ENCODE measurements at places on chromosomes 16 and 17.
A peak's percentile ranks its signal among the peaks of the same experiment; 100 is the strongest.

- no peak for DNase-seq
Measured at GRCh38 chr17:80243526-80244433, 16.9 kb upstream of the RNF213 start.

DNA sequence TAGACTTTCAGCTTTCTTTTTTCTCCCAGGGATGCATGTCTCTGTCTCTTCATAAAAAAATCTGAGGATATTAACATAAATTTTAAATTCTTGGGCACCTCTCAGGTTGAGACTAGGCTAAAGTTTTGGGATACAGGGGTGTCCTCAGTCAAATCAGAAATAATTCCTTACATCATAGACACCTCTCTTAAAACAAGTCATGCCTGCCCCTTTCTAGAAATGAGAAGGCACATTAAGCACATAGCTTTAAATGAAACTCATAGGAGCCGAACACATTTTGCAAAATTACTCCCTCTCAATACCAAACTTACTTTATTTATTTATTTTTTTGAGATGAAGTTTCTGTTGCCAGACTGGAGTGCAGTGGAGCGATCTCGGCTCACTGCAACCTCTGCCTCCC lies 67.3 kb upstream of the BCAR1 start:
- DNase-seq = no peak

- no peak for DNase-seq
Measured at GRCh38 chr17:78450696-78451345, 72.4 kb downstream of the PGS1 start.

DNA sequence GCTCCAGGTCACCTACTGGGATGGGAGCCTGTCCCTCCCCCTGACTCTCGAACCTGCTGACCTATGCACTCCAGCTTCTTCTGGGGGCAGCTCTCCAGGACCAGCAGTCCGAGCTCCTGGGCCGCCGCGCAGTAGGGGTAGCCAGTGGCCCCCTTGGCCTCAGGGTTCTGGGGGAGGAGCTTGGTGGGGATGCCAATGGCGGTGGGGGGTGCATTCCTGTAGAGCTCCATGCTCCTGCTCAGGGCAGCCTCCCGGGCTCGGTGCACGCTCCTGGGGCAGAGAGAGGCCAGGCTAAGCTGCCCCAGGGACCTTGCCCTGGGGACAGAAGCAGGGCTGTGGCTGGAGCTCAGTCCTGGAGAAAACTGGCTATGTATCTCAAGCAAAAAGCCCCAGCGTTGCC lies 7.7 kb upstream of the SPATA2L start:
- DNase-seq = no peak

- DNase-seq = peak; percentile 17
Measured at GRCh38 chr17:56653877-56654276, 60.4 kb downstream of the NOG start.

- no peak for DNase-seq
Measured at GRCh38 chr16:51134876-51135275, 16.2 kb downstream of the SALL1 start.

DNA sequence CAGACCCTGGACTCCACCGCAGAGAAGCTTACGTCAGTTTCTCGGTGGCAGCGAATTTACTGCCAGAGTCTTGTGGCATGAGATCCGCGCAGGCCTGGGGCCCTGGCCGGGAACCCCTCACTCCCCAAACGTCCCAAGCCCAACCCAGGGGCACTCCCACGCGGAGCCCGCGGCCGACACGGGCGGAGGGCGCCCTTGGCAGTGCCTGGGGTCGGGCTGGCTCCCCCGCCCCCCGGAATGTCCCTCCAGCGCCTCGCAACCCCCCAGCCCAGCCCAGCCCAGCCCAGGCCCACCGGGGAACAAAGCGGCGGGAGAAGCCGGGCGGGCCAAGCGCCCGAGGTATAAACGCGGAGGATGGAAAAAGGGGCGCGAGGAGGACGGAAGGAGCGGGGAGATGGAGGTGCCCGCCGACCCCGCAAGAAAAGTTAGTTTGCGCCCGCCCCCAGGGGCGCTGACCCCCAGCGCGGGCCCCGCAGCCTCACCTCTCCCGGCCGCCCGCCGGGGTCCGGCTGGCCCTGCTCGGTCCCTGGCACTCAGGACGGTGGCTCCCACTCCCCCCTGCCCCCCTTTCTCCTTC lies 330 bp downstream of the CASKIN2 start:
- DNase-seq = no peak

DNA sequence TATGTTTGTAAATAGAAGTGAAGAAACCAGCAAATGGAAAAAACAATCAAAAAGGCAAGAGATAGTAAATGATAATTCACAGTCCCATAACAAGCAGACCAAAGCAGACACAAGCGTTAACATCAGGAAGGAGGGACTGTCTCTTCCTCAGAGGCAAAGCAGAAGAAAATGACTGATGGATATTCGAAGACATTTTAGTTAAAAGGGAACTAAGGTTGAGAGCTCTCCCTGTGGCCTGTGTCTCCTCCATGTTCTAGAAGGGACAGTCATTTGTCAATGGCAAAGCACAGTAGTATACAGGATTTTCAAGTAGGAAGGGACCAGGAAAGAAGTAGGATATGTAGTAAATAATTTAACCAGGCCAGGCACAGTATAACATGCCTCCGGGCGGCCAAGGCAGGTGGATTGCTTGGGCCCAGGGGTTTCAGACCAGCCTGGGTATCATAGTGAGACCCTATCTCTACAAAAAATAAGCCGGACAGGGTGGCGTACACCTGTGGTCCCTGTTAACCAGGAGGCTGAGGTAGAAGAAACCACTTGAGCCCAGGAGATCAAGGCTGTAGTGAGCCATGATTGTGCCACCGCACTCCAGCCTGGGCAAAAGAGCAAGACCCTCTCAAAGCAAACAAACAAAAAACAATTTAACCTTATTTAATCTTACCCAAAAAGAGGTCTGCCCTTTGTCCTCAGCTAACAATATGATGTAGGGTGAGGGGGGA lies 3.7 kb downstream of the ZDHHC7 start:
- DNase-seq = no peak

- DNase-seq = peak; percentile 22
Measured at GRCh38 chr16:50265260-50265659, 1.1 kb upstream of the ADCY7 start.

DNA sequence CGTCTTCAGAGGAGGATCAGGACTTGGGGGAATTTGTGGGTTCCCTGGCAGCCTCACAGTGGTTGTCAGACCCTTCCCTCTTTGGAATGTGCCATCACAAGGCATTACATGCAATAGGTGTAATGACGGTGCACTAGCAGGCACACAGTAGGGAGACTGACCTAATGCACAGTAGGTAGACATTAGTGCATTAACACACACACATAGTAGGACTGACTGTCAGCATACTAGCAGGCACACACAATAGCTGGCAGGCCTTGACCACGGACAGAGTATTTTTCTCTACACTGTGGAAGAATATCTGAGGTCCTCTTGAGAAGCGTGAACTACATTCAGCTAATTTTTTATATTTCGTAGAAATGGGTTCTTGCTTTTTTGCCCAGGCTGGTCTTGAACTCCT lies 10.9 kb upstream of the UBALD2 start:
- DNase-seq = no peak

- no peak for DNase-seq
Measured at GRCh38 chr16:64276646-64277045, 845.2 kb downstream of the CDH11 start.

- DNase-seq = no peak
Measured at GRCh38 chr17:42774066-42774745, 957 bp downstream of the VPS25 start.

GRCh38 chr17:9371019-9371418 lies 204.6 kb downstream of the STX8 start:
- no peak for DNase-seq

- DNase-seq = no peak
Measured at GRCh38 chr17:67594115-67594880, 123.4 kb upstream of the NOL11 start.

- no peak for DNase-seq
Measured at GRCh38 chr16:30096862-30097563, 1.0 kb upstream of the YPEL3 start.

- no peak for DNase-seq
Measured at GRCh38 chr16:29641561-29641960, 21.5 kb upstream of the SPN start.

- DNase-seq = no peak
Measured at GRCh38 chr17:27915709-27916108, 22.5 kb upstream of the LYRM9 start.

GRCh38 chr17:4599505-4600281 lies 15.4 kb downstream of the SMTNL2 start:
- no peak for DNase-seq

- peak; percentile 83 for DNase-seq
Measured at GRCh38 chr16:68528686-68529379, 10.3 kb upstream of the ZFP90 start.

DNA sequence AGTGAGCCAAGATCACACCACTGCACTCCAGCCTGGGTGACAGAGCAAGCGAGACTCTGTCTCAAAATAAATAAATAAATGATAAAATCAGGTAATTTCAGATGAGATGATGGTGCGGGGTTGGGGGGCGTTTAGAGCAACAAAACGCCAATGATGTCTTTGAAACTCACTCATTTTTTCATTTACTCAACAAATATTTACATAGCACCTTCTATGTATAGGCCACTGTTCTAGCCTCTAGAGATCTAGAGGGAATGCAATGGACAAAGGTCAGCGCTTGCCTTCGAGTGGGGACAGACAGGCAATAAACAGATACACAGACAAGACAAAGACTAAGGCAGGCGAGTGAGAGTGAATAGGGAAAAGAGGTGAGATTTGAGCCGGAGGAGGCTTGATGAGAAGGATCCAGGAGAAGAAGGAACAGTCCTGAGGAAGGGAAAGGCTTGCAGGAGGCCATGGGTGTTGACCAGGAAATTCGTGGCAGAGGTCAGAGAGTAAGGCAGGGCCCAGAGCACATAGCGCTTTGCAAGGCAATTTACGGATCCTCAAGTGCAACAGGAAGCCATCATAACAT lies 14.1 kb downstream of the ALDH3A1 start:
- DNase-seq = no peak

DNA sequence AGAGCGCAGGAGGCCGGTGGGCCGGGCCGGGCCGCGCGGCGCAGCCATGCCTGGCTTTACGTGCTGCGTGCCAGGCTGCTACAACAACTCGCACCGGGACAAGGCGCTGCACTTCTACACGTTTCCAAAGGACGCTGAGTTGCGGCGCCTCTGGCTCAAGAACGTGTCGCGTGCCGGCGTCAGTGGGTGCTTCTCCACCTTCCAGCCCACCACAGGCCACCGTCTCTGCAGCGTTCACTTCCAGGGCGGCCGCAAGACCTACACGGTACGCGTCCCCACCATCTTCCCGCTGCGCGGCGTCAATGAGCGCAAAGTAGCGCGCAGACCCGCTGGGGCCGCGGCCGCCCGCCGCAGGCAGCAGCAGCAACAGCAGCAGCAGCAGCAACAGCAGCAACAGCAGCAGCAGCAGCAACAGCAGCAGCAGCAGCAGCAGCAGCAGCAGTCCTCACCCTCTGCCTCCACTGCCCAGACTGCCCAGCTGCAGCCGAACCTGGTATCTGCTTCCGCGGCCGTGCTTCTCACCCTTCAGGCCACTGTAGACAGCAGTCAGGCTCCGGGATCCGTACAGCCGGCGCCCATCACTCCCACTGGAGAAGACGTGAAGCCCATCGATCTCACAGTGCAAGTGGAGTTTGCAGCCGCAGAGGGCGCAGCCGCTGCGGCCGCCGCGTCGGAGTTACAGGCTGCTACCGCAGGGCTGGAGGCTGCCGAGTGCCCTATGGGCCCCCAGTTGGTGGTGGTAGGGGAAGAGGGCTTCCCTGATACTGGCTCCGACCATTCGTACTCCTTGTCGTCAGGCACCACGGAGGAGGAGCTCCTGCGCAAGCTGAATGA lies 606 bp downstream of the THAP11 start:
- DNase-seq = peak; percentile 58

- no peak for DNase-seq
Measured at GRCh38 chr17:48003417-48004151, 32.7 kb downstream of the CDK5RAP3 start.

DNA sequence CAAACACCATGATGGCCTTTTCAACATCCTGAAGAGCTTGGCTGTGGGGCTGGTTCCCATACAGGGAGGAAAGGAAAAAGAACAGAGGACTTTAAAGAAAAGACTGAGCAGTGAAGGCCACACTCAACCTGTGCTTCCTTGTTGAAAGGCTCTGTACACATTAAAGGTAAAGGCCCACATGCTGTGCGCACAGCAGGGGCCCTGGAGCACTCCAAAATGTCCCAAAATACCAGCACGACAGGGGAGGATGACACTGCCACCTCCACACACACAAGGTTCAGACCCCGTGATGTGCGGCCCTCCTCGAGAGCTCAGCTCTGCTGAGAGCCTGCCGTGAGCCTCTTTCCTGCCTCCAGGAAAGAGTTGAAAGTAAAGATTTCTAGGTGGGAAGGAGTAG lies 36.5 kb downstream of the FANCA start:
- DNase-seq = no peak

DNA sequence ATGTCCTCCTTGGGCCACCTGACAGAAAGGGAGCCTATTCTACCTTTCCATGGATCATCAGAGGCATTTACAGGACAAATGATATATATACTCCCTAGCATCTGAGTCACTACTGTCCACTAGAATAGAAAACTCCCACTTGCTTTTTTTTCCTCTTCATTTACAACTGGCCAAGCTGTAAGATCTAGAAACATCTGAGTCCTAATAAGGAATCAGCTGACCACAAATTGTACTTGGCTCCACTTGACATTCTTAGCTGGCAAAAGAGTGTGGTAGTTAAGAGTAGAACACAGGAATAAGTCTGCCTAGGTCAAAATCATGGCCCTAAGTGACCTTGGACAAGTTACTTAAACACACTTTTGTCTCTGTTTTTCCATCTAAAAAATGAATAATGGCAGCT lies 5.2 kb downstream of the RUSF1 start:
- no peak for DNase-seq

DNA sequence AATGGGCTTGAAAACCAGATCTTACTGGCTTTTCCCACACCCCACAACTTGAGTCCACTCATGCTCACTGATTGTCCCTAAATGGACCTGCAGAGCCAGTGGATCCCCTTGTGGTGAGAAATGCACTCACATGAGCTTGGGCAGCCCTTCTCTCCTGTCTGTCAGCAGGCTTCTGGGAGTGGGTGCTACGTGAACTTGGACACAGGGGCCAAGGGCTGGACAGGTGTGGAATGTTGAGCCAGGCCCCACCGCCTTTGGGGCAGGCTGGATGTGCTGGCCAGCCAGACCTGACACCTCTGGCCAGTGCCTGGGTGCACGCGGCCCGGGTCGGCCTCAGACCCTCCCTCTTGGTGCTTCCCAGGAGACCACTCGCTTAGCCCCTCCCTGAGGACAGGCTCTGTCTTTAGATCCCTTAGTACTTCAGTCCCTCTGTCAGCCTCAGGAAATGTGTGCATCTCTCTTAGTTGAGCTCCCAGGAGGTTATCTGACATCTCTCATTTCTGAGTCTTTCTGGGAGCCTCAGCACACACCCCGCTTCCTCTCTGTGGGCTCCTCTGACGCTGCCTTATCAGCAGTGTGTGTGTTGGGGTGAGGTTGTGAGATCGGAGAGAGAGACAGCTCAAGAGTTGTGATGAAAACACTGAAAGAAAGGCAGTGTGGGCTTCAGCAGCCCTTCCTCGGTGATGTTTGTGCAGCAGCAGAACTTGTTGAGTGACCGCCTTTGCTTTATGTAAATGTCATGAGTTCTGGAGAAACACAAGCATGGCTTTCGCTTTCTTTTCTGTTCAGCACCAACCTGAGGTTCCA lies 117.0 kb downstream of the RAB11FIP4 start:
- DNase-seq = peak; percentile 65

- DNase-seq = no peak
Measured at GRCh38 chr16:74296104-74296431, 546 bp upstream of the PSMD7 start.

GRCh38 chr17:10875984-10876555 lies 38.2 kb upstream of the PIRT start:
- DNase-seq = no peak
